ENCODE measurements at places on chromosomes 6 and 20.
A peak's percentile ranks its signal among the peaks of the same experiment; 100 is the strongest.

DNA sequence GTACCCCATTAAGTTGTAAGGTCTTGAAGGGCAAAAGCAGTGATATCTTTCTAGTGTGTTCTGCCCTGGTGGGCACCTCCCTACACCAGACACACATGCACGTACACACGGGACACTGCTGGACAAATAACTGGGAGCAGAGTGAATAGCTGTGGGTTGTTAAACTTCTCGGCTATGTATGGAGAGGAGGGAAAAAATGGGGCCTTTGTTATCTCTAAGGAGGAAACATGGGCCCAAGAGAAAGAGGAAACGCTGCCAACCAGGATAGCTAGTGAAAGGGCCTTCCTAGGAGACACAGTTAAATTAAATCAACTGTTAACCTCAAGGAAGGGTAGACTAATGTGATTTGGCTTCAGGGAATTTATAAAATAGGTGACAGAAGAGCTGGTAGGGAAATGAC, 169.7 kb downstream of the MYLK4 start:
- no peak for DNase-seq

GRCh38 chr6:15824811-15825210, 162.0 kb upstream of the DTNBP1 start:
- no peak for DNase-seq

DNA sequence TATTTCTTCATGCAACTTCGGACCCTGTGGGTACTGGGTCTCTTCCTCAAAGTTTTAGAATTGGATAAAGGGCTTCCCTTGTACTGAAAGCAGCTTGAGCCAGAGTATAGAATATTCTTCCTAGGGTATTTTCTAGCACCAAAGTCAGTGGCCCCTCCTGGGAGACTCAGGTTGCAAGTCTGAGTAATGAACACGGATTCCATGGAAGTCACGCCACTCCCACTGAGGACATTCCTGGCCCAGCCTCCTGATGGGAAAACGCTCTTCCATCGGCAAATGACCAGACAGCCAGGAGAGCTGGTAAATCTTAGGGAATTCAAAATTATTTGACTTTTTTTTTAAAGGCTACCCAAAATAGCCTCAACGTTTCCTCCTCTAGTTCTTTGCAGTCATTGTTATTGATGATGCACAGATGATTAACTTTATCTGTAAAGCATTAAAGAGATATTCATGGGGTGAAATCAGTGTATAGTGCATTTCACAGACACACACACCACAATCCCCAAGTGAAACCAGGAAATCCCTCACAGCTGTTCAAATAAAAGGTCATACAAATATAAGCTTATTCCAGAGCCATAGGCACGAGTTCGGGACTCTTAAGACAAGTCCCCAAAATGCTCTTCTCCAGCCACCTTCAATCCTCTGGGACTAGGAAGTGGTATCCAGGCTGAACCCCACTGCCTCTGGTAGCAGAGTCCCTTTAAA, 248.8 kb downstream of the SOD2 start:
- no peak for DNase-seq

DNA sequence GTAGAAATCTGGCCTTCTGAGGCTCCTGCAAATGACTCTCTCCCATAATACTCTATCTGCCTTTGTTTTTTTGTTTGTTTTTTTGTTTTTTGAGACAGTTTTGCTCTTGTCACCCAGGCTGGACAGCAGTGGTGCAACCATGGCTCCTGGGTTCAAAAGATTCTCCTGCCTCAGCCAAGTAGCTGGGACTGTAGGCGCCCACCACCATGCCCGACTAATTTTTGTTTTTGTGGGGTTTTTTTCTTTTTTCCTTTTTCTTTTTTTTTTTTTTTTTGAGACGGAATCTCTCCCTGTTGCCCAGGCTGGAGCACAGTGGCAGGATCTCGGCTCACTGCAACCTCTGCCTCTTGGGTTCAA, 16.6 kb upstream of the STK38 start:
- no peak for DNase-seq

GRCh38 chr6:35484921-35485392, 11.9 kb downstream of the TEAD3 start:
- DNase-seq: no peak

- DNase-seq: no peak
Measured at GRCh38 chr6:143616741-143617140, 61.0 kb upstream of the PHACTR2 start.

GRCh38 chr20:45254383-45255262, at the start of gene SLPI:
TSS of gene SLPI (minus strand) at chr20:45254564. CDS start at chr20:45254543, 21 bp downstream.
- DNase-seq: peak; percentile 76

DNA sequence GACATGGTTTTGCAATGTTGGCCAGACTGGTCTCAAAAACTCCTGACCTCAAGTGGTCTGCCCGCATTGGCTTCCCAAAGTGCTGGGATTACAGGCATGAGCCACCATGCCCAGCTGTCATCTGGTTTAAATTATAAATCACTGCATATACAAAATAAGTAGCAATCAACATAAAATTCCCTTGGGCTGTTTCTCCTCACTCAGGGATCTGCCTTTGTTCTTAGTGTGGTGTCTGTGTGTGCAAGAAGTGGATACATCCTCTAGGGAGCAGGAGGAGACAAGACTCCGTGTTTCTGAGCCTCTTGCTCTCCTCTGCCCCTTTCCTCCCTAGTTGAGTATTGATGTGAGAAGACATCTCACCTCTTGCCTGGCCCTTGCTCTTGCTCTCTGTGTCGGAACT, 65.2 kb upstream of the ADGRF4 start:
- no peak for DNase-seq

GRCh38 chr20:10524034-10524476, 89.0 kb downstream of the SLX4IP start:
- peak; percentile 36 for DNase-seq

- DNase-seq: no peak
Measured at GRCh38 chr6:41028561-41029412, 10.2 kb downstream of the UNC5CL start.

DNA sequence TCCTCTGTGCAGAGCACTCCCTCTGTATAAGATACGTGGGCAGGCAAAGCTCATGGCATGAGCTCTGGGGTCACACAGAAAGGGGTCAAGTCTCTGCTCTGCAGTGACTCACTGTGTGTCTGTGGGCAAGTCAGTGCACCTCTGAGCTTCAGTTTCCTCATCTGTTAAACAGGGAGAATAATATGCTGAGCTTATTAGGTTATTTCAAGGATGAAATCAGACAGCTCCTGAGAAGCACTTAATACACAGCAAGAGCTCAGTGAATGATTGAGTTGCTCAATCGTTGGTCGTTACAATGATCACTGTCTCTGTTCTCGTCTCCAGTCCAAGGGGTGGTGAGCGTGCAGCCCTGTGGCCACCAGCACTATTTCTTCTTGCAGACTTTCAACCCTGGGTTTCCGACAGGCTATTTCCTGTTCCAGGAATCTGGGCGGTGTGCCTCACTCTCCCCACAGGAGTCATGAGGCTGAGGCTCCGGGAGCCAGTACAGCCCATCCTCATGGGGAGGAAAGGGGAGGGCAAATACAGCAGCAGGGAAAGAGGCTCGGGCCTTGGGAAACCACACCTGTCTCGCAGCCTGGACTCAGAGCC, 28.9 kb downstream of the KIAA1755 start:
- no peak for DNase-seq

DNA sequence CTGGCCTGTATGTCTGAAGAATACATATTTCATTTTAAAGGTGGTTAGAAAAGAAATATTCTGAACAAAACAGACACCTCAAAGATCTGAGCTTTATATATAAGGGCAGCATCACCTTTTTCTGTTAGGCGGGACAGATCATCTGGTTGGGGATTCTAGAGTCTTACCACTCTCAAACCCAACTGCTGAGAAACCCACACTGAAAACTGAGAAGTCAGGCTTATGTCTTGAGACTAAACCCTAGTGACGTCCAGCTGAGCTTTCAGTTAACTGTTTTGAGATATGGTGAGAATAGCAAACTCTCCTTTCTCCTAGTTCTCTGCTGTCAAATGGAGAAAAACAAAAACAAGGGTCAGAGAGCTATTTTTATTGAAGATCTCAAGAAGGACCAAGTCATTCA, 63.7 kb upstream of the CCN6 start:
- DNase-seq: no peak

DNA sequence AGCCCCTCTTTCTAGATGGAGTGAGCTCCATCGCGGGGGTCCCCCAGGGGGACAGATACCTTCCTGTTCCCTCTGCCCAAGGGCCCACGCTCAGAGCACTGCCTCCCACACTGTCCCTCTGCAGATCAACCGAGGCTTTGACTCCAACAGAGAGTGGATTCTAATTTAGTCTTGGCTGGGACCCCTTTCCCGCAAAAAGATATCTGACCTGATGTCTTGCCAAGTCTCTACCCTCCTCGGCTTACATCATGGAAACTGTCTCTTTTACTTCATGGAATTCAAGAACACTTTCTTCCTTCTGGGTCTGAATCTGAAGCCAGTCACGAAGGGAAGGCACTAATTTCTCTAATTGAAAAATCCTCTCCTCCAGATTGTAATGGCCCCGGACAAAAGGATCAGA, 278.0 kb downstream of the BMP7 start:
- no peak for DNase-seq

DNA sequence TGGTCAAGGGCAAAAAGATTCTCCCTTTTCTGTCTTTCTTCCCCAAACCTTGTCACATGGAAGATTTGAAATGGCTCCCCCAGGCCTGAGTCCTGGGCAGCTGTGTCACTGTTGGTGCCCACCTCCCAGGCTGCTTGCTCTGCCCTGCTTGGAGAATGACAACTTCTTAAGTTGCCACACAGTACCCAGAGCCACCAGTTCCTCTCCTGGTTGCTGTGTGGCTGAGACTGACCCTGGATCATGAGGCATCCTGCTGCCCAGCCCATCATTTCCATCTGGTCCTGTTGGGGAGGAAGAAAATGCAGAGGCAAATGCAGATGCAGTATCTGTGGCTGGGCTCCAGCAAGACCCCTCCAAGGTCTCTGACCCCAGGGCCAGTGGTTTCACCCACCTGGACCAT, 113.7 kb downstream of the PHACTR3 start:
- no peak for DNase-seq

DNA sequence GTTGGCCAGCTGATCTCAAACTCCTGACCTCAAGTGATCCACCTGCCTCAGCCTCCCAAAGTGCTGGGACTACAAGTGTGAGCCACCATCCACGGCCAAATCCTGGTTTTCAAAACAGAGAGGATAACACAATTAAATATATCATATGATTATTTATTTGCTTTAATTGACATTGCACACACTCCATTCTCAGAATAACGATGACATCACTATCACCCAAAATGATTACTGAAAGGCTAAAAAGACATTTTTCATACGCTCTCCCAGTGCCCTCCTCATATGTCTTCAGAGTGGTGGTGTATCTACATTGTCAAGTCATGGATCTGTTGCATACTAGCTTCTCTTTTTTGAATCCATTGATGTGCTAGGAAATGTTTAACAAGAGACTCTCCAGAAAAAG, 18.5 kb upstream of the CEP43 start:
- no peak for DNase-seq

DNA sequence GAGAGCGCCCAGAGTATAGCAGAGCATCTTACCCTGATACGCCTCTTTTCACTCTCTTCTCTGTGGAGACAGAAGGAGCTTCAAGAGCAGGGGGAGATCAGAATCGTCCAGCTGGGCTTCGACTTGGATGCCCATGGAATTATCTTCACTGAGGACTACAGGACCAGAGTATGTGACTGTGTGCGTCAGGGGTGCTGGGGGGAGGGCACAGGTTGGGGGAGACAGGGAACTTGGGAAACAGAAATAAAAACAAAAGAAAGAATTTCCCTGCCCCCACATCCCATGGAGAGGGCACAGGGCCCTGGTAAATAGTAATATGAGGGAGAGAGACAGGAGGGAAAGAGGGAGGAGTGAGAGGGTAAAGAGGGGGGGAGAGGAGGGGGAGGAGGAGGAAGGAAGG, 3.0 kb upstream of the C4A start:
- no peak for DNase-seq

GRCh38 chr20:24318569-24319352, 150.7 kb upstream of the SYNDIG1 start:
- DNase-seq: no peak

- DNase-seq: peak; percentile 19
Measured at GRCh38 chr6:109292420-109292819, 89.8 kb downstream of the CD164 start.

- DNase-seq: no peak
Measured at GRCh38 chr6:40989204-40990169, 49.5 kb downstream of the UNC5CL start.

DNA sequence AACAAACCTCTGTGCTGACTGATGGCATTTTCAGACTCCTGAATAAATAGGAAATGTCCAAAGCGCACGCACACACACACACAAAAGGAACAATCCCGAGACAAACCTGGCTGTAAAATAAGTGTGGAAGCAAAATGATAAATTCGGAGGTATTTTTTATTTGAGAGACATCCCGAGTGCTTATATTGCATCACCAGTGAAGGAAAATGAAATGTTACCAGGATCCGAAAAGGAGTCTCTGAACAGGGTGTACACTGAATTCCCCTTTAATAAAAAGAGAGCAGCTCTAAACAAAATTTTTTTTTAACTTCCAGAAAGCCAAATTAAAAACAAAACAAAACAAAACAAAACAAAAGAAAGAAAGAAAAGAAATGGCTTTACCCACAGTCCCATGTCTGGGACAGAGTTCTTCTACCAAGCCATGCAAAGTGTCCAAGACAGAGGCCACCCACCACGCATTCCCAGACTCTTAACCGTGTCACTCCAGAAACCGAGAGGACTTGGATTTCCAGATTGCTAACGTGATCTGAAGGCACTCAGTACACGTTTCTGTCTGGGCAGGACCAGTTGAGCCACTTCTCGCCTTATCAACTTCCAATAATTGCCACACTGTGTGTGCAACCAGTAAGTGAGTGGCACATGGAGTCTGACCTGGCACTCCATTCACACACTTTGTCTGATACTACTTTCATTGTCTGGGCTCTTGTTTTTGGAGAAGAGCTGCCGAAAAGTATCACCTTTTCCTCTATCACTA, 817 bp downstream of the ME1 start:
- DNase-seq: peak; percentile 83

DNA sequence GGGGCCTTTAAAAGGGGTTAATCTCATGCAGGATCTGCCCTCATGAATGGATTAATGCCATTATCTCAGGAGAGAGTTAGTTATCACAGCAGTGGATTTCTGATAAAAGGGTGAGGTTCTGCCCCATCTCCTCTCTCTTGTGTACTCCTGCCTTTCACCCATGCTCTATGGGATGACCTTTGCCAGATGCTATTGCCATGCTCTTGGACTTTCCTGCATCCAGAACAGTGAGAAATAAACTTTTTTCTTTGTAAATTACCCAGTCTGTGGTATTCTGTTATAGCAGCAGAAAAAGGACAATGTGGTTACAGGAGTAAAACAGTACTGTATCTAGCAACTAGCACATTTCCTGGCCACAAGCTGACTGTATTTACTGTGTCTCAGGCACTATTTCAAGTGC, 58.0 kb upstream of the CCN2 start:
- DNase-seq: no peak

DNA sequence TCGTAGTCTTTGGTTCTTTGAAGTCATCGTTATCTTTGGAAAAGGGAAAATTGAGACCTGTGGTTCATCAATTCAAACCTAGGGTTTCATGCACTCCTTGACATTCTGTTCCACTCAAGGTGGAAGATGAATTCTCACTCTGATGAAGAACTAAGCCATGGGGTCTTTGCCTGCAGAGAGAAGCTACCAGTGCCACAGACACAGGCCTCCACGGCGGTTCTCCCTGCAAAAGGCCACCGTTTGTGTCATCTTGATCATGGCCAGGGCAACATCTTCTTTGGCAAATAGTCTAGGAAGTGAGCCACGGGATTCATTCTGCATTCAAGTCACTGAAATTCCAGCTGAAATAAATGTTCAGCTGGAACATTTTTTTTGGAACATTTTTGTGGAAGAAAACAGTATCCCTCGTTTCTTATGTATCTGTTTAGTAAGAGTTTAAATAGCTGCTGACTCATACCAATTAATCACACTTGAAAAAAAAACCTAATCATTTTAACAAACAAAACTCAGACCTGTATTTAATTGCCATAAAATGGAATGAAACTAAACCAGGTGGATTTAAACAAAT, 206.0 kb upstream of the FOXQ1 start:
- DNase-seq: no peak
